ENCODE measurements at places on chromosomes 13 and 19.

DNA sequence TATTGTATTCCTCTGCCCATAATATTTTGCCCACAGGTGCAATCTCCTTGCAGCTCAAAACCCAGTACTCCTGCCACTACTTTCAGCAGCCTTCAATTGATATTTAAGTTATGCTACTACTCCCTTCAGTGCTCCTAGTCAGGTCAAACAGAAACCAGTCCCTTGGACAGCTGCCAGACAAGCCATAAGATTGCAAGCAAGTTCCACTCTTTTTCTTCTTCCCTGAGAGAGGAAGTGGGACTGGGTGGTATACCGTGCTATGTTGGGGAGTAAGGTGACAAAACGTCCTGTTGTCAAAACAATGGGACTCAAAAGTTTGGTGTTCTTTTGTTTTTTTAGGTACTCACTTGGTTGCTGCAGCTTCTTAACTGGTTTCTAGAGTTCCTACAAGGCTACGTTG lies 63.1 kb upstream of the FRY start:
- DNase-seq = no peak

DNA sequence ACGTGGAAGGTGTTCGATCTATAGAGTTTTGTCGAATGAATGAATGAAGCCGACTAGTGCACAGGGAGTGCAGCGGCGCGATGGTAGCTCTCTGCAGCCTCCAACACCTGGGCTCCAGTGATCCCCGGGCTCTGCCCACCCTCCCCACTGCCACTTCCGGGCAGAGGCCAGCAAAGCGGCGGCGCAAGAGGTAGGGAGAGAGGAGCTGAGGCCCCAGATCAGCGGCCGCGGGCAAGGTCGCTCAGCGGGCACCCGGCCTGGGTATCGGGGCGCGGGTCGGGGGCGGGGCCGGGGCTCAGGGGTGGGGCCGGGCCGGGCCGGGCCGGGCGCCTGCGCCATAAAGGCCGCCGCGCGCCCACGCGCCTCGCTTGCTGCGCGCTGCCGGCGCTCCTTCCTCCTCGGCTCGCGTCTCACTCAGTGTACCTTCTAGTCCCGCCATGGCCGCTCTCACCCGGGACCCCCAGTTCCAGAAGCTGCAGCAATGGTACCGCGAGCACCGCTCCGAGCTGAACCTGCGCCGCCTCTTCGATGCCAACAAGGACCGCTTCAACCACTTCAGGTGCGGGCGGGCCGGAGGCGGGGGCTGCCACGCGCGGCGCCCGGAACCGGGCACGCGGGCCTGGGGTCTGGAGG lies at the start of gene GPI:
TSS of gene GPI (plus strand) at position 367 of the 633 bp plus-strand sequence. CDS start at position 438, 71 bp downstream.
- DNase-seq = no peak

DNA sequence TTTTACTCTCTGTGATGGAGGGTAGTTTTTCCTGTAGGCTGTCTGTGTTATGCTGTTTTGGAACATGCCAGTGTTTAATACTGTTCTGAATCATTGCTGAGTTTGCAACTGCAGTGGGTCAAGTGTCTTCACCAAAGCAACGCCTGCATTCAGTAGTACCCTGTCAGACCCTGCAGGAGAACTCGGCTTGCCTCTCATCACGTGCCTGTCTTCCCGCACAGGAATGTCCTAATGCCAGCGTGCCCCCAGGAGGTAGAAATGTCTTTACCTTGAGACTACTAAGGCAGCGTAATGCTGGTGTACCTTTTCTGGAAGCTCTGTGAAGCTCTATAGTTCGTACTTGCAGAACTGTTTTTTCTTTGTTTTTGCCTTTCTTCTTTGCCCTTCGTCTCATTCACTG lies 42.3 kb downstream of the POLR1D start:
- DNase-seq = no peak

DNA sequence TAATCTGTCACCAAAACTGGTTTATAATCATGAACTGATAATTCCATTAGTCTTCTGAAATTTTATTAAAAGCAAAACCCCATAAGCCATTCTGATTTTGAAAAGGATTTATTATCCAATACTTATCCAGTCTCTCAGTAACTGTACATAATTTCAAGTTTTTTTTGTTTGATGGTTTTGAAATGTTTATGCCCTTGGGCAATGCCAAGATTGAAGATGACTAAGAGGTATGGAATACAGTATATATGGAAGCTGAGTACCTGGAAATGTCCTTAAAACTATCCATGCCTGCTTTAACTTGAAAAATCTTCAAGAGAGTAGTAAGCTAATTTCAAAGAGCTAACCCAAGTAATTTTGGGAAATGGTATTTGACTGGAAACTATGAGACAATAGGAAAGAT lies 1.8 kb upstream of the NEK5 start:
- no peak for DNase-seq

DNA sequence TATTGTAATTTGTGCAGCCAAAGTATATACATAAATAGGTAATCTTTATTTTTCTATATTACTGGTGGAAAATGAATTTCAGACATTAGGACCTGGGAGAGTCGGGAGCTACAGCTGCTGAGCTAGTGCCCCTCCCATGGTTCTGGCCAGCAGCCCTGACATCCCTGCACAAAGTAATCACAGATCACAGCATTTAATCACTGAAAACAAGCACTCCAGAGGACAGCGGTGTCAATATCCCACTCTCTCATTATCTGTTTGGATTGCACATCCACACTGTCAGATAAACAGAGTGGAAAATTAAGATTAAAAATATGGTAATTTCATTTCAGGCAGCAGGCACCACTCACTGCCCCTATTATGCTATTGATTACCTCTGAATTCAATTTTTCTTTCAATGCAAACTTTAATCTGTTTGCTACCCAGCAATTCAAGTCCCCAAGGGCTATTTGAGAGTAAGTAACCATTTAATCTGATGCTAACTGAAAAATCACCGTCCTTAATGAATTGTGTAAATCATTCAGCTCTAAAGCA lies 254.1 kb upstream of the SOX21 start:
- no peak for DNase-seq

DNA sequence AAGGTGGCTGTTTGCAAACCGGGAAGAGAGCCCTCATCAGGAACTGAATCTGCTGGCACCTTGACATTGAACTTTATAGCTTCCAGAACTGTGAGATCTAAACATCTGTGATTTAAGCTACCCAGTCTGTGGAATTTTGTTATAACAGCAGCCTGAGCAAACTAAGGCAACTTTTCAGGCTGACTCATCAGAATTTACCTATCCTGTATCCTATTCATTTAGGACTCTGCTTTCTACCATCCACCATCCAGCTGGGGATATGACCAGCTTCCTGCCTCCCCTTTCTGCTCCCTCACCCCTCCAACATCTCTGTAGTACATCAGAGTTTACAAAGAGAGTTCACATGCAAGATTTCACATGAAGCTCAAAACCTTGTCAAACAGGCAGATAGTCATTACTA lies 11.1 kb upstream of the CNMD start:
- DNase-seq = no peak

DNA sequence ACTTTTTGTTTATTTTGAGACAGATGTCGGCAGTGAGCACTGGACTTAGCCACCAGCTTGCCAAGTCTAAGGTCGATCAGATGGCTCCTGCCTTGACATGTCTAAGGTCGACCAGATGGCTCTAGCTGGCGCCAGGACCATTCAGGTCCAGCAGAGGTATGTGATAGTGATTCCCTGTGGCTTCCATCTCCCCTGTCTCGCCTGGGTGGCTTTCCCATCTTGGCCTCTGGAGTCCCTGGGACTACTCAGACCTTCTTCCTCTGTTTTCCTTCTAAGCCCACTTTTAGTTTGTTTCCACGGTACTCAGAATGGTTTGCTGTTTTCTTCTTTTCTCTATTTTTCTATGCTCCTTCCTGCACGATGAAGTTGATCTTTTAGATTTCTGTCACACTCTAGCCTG lies 1435.7 kb downstream of the UQCRFS1 start:
- DNase-seq = peak; percentile 5

DNA sequence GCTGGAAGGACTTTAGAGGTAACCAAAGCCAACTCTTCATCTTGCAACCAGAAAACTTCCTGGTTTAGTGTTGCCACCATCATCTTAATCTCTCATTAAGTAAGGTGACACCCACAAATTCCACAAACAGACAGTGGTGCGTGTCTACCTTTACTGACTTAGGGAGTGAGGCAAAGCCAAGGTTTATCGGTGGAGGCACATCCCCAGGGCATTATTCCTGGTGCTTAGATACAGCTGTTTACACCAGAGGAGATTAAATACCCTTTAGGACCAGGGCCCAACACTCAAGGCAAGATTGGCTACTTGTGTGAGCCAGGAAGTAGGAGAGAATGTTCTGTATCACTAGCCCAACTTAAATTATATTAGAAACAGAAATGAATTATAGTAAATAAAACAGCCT lies 9.5 kb downstream of the STOML3 start:
- DNase-seq = no peak

DNA sequence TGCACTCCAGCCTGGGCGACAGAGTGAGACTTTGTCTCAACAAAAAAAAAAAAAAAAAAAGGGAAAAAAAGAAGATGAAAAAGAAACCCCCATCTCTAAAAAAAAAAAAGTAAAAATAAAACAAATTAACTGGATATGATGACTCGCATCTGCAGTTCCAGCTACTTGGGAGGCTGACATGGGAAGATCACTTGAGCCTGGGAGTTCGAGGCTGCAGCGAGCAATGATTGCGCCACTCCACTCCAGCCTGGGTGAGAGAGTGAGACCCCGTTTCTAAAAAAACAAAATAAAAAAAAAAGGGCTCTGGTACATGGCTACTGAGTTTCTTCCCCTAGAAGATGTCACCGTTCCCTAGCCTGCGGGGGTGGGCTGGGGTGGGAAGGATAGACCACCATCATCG lies 2.4 kb upstream of the CATSPERG start:
- DNase-seq = no peak

DNA sequence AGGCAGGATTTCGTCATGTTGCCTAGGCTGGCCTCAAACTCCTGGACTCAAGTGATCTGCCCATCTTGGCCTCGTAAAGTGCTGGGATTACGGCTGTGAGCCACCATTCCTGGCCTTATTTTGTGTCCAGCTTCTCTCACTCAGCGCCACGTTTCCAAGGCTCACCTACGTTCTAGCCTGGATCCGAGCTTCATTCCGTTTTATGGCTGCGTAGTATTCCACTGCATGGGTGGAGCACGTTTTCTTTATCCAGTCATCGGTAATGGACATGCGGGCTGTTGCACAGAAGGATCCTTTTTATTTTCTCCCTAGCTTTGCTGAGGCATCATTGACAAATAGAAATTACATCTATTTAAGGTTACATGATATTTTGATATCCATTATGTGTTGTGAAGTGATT lies 16.6 kb downstream of the ADGRL1 start:
- DNase-seq = no peak

DNA sequence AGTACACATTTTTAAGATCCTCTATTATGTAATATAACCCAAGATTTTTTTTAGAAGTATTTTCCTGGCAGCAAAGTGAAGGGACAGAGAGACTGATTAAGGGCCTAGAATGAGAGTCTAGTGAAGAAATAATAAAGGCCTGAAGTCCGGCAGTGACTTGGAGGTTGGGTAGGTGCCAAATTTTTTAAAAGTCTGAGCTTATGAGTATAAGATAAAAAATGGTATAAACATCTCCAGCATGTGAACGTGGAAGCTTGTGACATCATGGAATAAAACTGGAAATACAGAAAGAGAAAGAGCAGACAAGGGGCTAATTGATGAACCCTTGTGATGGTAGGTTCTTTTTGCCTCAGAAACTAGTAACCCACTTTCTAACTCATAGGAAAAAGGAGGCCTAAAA lies 174.6 kb downstream of the SUCLA2 start:
- DNase-seq = no peak

GRCh38 chr13:36973621-36974295 lies 25.4 kb downstream of the ALG5 start:
- no peak for DNase-seq

DNA sequence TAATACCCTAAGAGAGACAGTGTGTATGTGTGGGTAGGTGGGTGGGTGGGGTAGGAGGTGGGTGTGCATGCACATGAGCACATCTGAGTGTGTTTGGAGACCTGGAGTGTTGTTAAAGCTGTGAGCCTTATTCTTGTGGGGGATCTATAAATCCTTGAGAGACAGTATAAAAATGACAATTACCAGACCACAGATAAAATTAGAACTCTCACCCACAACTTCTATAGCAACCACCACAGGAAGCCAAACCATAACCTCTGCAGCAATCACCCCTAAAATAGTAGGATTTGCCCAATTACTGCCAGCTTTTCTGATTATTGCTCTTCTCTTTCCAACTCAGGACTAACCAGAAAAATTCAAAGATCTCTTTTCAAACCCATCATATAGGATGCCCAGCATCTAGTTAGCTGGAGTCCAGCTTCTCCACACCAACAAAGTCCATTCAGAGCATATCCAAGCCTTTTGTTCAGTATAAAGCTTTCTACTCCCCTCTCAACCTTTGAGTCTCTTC lies 93.4 kb upstream of the SLITRK1 start:
- no peak for DNase-seq

- DNase-seq = peak; percentile 5
Observed at GRCh38 chr19:46015687-46016425, 7.0 kb downstream of the PGLYRP1 start.

DNA sequence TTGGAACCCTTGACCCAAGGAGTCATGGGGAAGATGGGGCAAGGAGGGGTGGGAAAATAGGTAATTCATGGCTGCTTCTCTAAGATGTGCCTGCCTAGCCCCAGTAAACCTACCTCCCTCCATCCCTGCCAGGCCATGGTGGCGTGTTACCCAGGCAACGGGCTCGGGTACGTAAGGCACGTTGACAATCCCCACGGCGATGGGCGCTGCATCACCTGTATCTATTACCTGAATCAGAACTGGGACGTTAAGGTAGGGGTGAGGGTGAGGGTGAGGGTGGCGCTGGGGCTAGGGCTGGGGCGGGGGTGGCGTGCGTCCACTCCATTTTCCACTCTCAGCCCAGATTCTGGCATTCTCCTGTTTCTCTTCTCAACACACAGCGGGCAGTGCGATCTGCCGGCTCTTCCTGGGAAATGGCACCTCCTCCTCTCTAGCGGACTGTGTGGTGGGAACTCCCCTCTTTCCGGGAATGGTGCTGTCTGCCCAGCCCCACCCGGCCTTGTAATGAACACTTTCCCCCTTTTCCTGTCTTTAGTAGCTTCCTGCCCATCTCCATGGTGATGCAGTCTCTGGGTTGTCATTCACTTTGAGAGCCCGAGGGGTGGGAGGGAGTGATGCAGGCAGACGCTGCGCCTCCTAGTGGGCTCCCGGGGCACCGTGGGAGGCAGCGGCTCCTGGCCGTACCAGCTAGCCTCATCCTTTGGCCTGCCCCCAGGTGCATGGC lies 7.6 kb downstream of the EGLN2 start:
- DNase-seq = no peak

GRCh38 chr19:36054733-36055686 lies at the start of gene WDR62:
TSS of gene WDR62 (plus strand) at chr19:36054897. CDS start at chr19:36054972, 75 bp downstream.
- peak; percentile 95 for DNase-seq

GRCh38 chr13:93226623-93227279 lies at the start of gene GPC6:
TSS of gene GPC6 (plus strand) at chr13:93226807.
- DNase-seq = peak; percentile 89

GRCh38 chr19:2517881-2518601 lies 42.1 kb downstream of the GADD45B start:
- DNase-seq = no peak

- no peak for DNase-seq
Observed at GRCh38 chr13:99085139-99085807, 107.4 kb upstream of the DOCK9 start.

DNA sequence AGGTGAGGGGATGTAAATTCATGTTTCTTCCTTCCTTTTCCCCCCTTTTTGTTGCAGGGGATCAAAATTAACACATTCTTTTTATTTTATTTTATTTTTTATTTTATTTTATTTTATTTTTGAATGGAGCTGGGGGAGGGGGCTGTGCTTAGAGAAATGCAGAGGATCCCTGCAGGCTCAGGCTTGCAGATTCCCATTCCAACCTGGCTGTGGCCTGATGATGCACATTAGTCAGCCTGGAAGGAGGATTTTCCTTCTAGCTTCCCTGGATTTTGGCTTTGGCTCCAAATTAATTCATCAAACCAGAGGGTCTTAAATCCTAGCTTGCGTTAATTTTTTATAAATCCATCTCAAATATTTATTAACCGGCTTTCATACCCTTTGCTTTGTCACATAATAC lies 67.0 kb downstream of the FREM2 start:
- no peak for DNase-seq

All from DMS 273 treated with DMSO at 0.1 percent for 48 hours (cell line).